ENCODE measurements at places on chromosomes 3 and 15.

DNA sequence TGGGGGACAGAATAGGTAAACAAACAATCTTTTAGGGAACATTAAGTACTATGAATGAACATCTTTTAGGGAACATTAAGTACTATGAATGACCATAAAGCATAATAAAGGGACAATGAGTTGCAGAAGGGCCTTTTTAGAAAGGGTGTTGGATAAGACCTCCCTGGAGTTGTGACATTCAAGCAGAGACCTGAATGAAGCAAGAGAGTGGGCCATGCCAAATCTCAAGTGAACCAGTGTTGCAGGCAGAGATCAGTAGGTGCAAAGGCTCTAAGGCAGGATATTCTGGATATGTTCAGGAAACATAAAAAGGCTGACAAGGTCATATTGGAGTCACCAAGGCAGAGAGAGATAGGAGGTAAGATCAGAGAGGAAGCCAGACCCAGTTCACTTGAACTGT, 29.4 kb upstream of the ZBTB38 start:
- no peak for DNase-seq

DNA sequence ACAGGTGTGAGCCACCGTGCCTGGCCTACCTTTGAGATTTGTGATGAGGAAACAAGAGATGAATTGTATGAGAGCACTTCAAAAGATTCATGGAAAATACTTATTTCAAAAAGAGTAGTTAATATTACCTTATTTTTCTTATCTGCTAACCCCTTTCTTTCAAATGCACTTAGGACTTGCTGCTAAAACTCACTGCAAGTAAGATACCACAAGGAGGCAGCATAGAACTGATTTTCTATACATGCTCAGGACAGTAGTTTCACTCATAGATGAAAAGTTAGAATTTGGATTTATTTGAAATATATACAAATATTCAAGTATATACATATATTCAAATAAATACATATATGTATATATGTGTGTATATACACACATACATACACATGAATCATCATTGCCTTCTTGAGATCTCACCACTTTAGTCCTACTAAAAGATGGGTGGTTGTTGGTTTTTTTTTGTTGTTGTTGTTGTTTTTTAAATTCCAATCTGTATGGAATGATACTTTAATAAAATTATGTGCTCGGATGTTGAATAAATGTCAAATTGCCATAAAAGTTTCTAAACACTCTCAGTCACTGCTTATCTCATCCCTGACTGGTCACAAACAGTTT, 2.4 kb downstream of the CCNDBP1 start:
- DNase-seq: peak; percentile 44

DNA sequence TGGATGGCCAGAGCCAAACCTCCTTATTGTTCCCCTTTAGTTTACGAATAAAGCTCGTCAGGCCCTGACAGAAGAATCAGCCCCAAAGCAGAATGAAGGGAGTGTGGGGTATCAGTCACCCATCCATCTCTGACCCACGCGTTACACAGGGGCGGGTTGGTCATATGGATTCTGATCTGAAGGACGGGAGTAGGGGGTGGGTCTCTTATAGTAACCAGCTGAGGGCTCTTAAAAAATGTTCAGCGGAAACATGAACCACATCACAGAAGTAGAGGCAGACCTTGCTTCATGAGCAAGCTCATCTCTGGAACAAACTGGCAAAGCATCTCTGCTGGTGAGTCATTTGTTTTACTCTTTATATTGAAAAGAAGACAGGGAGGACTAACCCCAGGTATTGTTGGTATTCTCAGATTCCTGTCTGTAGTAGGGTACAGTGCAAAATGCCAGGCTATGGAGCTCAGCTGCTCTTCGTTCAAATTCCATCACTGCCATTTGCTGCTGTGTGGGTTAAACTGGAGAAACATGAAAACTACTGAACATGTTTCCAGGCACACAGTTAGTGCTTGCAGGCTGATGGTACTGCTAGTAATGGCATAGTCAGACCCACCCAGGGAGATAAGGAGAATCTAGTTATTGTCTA, at the start of gene CXCR6:
CXCR6 (plus strand) TSS at position 258 of the 640 bp plus-strand sequence. CDS start 3,018 bp downstream, outside the sequence.
- no peak for DNase-seq

- no peak for DNase-seq
Observed at GRCh38 chr15:58604455-58604923, 145.0 kb downstream of the ADAM10 start.

Measured in immature natural killer cell (primary cell).